NCI-H1417 (cell line): ENCODE measurements at places on chromosomes 3 and 15.

DNA sequence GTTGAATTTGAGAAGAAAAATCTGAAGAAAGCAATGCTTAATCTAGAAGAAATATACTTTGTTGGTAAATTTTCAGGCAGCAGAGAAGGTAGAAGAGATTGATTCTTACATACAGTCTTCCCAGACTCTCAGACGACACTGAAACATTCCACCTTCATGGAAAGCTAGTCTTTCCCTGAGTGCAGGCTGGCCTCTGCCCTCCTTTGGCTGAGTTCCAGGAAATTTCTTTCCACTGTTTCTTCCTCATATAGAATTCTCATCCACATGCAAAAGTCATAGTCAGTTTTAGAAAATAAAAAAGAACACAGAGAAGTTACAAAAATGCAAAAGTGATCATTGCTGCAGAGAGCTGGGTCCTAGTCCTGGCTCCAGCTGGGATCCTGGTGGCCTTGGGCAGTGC, 142.5 kb upstream of the PRR23C start:
- no peak for DNase-seq

GRCh38 chr3:60079076-60079475, 1029.3 kb upstream of the CFAP20DC start:
- DNase-seq: no peak

GRCh38 chr3:26731843-26732242, 109.3 kb downstream of the LRRC3B start:
- no peak for DNase-seq

GRCh38 chr3:158659454-158660237, 12.8 kb downstream of the LXN start:
- peak; percentile 44 for DNase-seq

- DNase-seq: no peak
These were observed 81.4 kb downstream of the CGNL1 start for GRCh38 chr15:57457726-57458125.

GRCh38 chr15:50110285-50110684, 8.7 kb downstream of the ATP8B4 start:
- no peak for DNase-seq

DNA sequence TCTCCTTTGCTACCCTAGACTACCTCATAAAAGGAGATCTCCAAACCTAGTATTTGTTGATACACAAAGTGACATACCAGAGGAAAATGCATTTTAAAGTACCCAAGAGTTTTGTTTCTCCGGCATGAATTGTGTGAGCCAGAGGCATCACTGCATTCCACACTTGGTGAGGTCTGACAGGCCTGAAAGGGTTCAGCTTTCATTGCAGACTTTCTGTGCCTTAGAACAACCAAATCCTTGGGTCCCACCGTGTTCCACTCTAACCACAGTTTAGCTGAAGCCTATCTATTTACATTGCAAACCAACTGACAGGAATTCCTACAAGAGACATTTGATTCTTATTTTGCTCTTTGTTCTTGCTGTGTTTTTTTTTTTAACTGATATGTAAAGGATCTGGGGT, 21.0 kb upstream of the EID1 start:
- no peak for DNase-seq

DNA sequence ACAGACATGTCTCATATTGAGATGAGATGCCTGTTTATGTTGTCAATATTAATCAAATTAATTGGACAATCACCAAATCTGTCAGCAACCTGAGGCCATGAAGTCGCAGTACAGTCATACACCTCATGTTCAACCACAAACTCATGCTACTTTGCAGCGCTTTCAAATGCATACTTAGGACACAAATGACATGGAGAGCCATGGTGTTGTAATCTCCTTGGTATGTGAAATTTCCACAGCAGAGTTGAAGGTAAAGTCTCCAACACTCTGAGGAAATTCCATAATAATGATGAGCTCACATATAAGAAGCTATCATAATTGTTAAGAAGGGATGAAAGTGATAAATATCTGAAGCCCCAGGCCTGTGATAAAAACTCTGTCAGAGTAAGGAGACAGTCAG, 873.9 kb downstream of the MCTP2 start:
- DNase-seq: no peak

GRCh38 chr15:69532856-69533255, 80.2 kb downstream of the RPLP1 start:
- no peak for DNase-seq

- peak; percentile 3 for DNase-seq
These were observed 22.5 kb downstream of the SLC6A6 start for GRCh38 chr3:14424711-14425580.

- DNase-seq: peak; percentile 46
These were observed at the start of gene CHRM5 for GRCh38 chr15:33968224-33968623. Gene CHRM5 (plus strand): TSS chr15:33968497. CDS start chr15:34062718, 94,221 bp downstream.

DNA sequence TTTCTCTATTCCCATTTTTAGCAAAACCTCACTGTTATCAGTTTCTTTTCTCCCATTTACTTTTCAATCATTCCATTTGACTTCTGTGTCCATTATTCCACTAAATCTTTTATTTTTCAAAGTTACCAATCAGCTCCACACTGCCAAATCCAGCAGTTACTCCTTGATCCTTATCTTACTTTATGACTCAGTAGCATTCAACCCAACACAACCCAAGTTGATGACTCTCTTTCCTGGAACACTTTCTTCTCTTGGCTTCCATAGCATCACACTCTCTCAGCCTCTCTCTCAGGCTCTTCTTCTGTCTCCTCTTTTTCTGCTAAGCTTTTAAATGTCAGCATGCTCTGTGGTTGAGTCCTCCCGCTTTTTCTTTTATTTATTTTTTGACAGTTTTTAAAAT, 36.3 kb downstream of the RASGRP1 start:
- DNase-seq: no peak

DNA sequence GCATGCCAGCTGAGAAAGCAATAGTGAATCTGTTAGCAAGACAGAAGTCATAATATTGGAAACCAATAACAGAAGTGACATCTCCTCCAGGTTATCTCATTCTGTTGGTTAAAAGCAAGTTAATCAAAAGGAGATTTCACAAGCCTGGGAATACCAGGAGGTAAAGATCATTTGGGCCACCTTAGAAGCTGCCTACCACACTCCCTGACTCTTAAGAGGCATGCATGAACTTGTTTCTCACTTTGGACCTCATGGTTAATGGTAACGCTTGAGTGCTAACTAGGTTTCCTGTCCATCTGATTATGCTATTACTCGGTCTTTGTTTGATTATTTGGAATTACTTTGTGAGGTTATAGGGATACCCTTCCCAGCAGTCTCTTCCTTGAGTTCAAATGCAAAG, 650.8 kb upstream of the SGO1 start:
- DNase-seq: no peak

- peak; percentile 83 for DNase-seq
These were observed 11.5 kb upstream of the CHAC1 start for GRCh38 chr15:40941528-40942336.

DNA sequence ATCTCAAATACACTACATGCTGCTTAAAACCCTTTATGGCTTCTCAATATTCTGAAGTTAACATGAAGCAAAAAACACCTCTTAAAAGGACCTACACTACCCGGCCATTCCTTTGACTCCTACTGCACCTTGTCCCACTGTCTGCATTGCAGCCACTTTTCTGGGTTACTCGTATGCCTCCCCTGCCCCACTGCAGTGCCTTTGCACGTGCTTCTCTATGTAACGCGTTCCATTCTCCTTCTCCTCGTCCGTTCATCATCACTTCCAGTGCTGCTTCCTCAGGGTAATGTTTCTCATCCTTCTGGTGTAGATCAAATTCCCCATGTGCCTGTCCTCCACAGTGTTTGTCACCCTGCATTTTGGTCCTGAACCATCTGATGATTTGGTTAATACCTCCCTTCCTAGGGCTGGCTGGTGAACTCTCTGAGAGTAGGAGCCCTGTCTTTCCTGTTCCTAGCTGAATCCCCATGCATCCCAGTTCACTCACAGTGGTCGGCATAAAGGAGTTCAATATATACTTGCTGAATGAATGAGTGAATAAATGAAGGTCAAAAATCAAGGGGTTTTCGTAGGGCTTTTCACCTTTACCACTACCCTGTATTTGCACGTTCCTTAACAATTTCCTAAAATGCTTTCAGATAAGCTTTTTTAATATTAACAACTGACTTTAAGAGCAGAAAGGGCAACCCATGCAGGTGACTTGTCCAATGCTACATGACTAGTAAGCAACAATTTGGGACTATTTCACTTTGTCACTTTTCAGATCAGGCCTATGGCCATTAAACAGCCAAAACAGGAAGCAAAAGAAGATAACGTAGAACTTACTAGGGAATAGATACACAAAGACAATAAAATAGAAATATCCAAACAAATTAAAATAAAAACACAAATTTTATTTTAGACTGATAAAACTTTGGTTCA, 2.4 kb upstream of the STT3B start:
- no peak for DNase-seq
